ENCODE measurements at places on chromosomes 1 and 21. TPM values are rescaled to one million over a fixed set of nuclear protein-coding genes. Genes with fewer than 3 reads are reported as not detected.

GRCh38 chr1:108747171-108747850 lies 837 bp downstream of the STXBP3 start:
- DNase-seq: peak; percentile 63

- DNase-seq: no peak
Observed at GRCh38 chr1:55007625-55008024, 8.9 kb downstream of the BSND start.

DNA sequence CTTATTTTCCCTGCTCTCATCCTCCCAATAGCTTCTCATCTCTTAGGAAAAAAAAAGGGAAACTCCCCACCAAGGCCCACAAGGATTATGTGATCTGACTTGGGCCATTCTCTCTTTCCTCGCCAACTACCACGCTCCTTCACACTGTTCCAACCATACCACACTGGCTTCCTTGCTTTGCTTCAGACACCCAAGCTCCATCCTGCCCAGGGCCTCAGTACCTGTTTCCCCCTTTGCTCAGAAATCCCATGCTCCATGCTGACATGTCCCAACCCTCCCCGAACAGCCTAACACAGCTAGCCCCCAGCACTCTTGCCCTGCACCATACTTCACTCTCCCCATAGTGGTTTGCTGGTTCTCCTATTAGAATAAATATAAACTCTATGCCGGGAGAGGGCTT lies 39.2 kb downstream of the MAB21L3 start:
- no peak for DNase-seq

GRCh38 chr1:18293291-18293690 lies 185.7 kb downstream of the IGSF21 start:
- DNase-seq: no peak

DNA sequence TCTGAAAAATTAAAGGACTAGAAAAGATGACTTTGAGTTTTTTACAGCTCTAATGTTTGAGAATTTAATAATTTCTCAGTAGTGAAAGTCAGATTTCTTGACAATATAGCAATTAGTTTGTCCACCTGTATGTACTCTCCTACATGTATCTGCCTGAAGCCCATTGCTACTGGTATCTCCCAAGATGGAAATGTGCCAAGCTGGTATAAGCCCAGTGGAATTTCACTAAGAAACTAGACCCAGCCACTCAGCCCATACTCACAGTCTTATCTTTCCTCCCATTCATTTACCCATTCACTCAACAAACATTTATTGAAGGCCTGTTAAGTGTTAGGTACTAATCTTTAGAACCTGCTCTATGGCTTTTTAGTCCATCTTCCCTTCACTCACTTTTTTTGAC lies 21.6 kb upstream of the TRIM45 start:
- DNase-seq: no peak

DNA sequence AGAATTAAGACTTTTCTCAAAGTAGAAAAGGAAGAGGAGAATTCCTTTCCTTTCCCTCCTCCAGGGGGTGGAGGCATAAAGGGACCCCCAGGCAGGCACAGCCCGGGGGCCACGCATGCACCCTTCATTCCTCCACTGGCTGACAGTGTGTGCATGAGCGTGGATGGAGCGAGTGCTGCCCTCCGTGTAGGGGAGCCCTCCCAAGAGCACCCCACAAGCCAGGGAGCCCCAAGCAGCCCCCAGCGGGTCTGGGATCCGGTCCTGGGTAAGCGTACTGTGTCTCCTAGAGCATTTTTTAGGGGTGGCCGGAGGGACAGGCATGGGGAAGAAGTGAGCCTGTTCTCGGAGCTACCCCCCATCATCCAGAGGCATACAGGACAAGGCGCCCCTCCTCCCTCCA lies 120.5 kb downstream of the SIK1 start:
- DNase-seq: no peak

DNA sequence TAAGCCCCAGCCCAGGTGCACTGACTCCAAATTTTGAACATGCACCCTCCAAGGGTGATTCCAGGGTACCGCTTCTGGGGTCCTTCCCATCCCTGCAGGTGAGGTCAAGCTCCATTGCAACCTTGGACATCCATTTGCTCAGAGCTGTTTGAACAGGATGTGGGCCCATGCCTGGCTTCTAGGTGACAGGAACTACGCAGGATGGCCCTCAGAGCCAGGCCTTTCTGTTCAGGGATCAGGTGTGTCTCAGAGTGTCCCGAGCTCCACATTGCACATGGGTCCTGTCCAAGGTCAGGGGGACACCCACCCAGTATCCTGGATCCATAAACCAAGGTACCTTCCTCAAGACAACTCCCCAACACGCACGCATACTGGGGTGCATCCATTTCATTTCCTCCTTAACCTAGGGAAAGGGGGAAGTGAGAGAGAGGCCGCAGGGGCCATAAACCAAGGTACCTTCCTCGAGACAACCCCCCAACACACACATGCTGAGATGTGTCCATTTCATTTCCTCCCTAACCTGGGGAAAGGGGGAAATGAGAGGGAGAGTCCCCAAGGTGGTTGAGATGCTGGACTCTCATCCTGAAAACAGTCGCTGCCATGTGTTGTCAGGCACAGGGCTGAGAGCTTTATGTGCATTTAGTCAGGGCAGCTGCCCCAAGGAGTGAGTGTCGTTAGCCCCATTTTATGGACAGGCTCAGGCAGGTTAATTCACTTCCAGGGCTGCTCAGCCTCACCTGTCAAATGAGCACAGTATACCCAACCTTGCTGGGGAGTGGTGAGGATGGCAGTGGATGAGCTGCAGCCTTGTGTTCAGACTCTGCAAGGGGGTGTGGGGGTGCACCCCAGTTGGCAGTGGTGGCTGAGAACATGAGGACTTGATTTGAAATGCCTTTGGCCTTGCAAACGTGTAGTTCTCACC lies 2.1 kb downstream of the SLC66A1 start:
- DNase-seq: no peak

GRCh38 chr1:75520862-75521475 lies 89.9 kb downstream of the SLC44A5 start:
- DNase-seq: no peak

DNA sequence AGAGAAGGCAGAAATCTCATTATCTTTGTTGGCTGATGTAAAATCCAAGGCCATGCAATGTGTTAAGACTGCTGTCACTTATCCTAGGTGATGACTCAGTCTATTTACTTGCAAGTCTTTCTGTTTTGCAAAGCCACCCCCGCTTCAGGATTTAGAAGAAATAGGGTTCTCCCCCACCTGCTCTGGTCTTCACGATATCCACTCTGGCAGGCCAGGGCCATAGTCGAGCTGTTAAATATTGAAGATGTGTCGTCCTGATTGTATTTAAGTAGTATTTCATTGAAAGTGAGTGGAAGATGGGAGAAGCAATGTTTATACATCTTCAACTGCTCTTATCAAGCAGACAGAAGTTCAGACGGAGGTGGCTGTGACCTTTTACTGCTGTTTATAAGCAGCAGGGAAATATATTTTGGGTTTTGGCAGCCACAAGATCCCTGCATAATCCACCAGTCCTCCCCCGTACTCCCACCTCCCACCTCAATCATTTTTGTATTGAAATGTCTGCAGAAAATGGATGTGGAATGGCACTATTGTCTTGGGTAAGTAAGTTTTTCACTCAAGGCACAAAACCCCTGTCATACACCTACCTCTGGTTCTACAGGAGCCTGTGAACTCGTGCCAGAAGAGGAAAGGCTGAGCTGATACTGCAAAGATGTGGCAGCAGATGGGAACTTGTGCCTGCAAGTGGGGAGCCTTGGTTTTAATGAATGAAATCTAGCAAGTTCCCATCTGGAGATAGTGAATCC lies 117.4 kb downstream of the MRPS6 start:
- no peak for DNase-seq

DNA sequence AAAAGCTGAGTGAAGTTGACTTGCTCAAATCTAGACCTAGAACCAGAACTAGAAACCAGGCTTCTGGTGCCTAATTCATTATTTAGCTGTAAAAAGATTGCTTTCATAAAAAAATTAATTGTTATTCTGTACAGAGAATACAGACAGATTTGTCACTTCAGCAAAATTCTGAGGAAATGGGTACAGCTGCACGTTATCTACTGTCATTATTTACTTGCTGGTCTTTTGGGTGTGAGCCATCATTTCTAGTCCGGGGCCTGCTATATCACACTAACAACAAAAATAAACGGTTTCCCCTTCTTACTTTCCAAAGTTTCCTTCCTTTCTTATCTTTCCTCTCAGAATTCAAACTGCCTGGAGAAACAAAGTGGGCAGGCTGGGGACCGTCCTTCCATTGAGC lies 68.3 kb downstream of the PTGER3 start:
- DNase-seq: no peak

- no peak for DNase-seq
Observed at GRCh38 chr1:201766131-201766866, 62.7 kb upstream of the IPO9 start.

GRCh38 chr1:224333939-224334786 lies 4.2 kb upstream of the NVL start:
- DNase-seq: no peak

GRCh38 chr1:152623203-152623844 lies 421 bp upstream of the LCE3A start:
- no peak for DNase-seq

DNA sequence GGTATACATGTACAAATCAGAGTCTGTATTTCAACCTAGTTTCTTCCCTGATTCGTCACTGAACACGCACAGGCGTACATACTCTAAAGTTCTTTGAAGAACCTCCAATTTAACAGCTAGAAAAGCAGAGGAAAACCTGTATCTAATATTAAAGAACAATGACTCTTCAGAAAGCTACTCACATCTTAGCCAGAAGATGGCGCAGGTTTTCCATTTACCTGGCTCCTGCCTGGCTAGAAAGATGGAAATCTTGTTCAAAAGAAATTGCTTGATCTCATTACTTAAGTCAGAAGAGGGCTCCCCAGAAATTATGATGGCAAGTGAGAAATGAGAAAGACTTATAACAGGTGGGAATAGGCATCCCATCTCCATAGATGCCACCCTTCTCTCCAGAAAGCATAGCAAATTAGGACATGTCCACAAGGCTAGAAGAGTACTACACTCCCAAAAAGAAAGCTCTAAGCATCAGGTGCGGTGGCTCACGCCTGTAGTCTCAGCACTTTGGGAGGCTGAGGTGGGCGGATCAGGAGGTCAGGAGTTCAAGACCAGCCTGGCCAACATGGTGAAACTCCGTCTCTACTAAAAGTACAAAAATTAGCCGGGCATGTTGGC lies 19.0 kb upstream of the L1TD1 start:
- peak; percentile 44 for DNase-seq

DNA sequence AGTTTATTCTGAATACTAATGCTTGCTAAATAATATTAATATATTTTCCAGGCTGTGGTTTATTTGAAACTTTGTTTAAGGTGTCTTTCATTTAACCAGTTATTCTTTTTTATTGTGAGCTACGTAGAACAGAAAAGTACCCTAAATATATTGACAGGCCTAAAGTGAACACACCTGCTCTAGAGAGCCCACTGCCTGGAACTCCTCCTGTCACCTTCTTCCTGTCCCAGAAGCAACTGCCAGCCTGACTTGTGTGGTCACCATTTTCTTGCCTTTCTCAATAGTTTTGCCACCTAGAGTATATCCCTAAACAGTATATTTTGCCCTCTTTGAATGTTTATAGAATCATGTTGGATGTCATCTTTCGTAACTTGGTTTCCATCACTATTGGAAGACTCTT lies 48.5 kb downstream of the SCCPDH start:
- no peak for DNase-seq

GRCh38 chr1:11441211-11441952 lies 37.6 kb upstream of the DISP3 start:
- DNase-seq: no peak

DNA sequence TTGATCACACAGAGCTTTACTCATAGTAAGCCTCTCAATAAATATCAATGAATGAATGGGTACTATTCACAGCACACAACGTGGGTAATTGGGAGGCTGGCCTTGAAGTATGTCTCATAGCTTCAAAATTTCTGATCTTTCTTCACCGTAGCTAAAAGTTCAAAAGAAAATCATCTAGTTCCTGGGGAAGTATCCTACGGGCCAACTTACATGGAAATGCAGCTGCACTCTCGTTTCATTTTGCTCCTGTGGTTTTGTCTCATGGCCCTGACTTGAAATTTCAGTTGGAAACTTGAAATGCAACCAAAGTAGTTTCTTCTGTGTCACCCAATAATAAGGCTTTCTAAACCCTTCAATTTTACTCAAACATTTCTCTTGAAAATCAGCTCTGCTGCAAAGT lies 76.1 kb upstream of the CNIH3 start:
- DNase-seq: no peak

DNA sequence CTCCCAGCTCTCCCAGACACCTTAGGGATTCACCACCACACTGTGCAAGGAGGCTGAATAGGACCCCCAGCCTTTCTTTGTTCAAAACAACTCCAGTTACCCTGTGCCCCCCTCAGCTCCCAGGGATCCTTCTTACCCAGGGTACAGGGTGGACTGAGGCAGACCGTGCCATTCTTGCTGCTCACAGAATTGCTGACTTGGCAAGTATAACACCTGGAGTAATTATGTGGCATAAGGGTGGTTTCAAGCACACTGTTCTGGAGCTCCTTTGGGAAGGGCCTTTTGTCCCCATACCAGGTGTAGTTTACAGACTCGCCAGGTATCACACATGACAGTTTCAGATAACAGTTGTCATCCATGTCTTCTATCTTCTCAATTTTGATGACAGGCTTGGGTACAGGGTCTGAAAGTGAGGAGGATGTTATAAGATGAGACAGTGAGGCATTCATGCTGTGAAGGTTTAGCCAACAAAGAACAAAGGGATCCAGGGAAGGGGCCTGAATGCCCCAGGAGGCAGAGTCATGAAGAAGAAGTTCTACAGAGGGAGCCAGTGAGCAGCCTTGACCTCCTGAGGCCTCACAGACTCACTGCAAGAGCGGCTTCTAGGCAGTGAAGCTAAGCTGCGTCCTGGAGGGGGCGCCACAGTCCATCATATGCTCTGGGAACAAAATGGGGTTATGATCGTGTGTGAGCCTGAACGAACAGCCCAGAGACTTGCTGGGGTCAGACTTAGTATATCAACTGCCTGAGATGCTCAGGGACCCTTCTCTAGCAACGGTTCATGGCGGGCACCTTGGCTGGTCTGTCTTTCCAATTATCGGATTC lies 30.3 kb downstream of the CD48 start:
- DNase-seq: peak; percentile 12

DNA sequence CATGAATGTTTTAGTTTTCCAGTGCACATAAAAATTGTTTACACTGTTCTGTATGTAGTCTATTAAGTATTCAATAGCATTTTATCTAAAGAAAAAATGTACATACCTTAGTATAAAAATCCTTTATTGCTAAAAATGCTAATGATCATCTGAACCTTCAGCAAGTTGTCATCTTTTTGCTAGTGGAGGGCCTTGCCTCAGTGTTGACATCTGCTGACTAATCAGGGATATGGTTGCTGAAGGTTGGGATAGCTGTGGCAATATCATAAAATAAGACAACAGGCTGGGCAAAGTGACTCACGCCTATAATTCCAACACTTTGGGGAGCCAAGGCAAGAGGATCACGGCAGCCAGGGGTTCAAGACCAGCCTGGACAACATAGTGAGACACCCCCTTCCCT lies 9.0 kb downstream of the DYNLT5 start:
- DNase-seq: no peak

SPRR1A gene
- not detected for polyA plus RNA-seq

CLEC20A gene
- polyA plus RNA-seq: 0.63 TPM

PODN gene
- polyA plus RNA-seq: 3.3 TPM

ASCL5 gene
- not detected for polyA plus RNA-seq

MPZL1 gene
- polyA plus RNA-seq: 142 TPM

FCER1A gene
- 0.30 TPM for polyA plus RNA-seq

MANEAL gene
- polyA plus RNA-seq: 4.5 TPM

KRTAP13-3 gene
- not detected for polyA plus RNA-seq

PAPPA2 gene
- polyA plus RNA-seq: 67.1 TPM

KCNE2 gene
- 1.5 TPM for polyA plus RNA-seq

LCE1F gene
- polyA plus RNA-seq: not detected

CAMK1G gene
- polyA plus RNA-seq: 6.6 TPM

SYF2 gene
- polyA plus RNA-seq: 112 TPM

SH2D5 gene
- polyA plus RNA-seq: 1.4 TPM
